ENCODE measurements at places on chromosomes 4 and X.

GRCh38 chr4:112416464-112416863 lies 99.5 kb downstream of the NEUROG2 start:
- DNase-seq, result no peak

DNA sequence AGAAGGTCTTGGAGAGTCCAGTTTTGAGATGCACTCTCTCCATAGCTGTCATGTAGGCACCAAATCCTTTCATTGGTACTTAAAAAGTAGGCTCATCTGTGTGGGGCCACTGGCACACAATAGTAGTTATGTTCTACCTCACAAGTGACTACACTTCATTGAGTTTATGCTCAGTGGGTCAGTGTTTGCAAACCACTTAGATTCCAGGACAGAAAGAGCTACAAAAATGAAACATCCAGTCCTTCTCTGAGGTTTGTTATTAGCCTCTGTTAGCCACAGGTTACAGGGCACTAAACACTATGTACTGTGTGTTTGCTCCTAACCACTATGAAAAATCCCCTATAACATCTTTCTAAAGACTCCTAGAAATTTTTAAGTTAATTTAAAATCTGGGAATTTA lies 13.8 kb downstream of the RAB28 start:
- no peak for DNase-seq

- DNase-seq, result no peak
These were observed 8.2 kb upstream of the PPP2R2C start for GRCh38 chr4:6480534-6481088.

DNA sequence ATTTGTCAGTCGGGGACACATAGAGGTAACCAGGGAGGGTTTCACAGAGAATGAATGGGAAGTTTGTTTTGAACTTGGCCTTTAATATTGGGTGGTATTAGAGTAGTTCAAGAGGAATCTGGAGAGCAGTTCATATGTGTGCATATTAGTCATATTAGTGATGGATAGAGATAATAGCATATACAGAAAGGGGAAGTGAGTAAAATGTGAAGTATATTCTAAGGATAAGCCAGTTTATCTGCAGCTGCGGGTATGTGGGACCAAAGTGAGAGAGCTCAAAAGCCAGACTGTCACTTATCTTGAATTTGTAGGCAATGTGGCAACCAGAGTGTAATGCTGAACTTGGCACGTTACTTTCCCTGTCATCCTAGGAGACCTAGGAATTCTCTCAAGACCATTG lies 169.9 kb downstream of the AFF2 start:
- no peak for DNase-seq

GRCh38 chr4:7202411-7202810 lies 10.1 kb downstream of the SORCS2 start:
- DNase-seq, result no peak

DNA sequence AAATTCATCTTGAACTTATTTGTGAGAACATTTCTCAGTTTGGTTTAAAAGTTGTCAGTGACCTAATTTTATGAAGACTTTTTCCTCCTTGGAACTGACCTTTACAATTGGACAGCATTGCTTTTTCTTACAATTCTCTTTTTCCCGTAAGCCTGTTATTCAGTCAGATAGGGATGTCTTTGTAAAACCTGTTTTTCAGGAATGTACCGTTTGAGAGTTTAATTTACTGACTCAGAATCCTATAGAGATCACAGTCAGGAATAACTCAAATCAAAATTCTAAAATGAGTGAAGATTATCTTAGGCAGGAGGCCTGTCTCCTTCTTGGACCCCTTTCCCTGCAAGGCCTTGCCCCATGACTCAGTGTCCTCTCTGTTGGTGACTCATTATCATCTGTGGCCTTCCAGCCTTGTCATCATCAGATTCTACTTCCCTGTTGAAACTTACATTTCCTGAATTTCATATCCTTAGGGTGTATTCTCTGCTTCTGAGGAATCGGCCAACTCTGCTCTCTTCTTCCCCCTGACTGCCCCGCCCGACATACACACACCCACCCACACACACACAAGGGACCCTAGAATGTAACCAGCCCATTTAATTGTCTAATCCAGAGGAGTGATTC lies 99.8 kb downstream of the ARHGAP10 start:
- no peak for DNase-seq

- DNase-seq, result no peak
These were observed 381.1 kb upstream of the MAD2L1 start for GRCh38 chr4:120447774-120448173.

GRCh38 chr4:122356317-122356808 lies 22.4 kb upstream of the ADAD1 start:
- DNase-seq, result no peak
